ENCODE measurements at places on chromosomes 16 and 17. TPM values are rescaled to one million over a fixed set of nuclear protein-coding genes. Genes with fewer than 3 reads are reported as not detected.

CACNG5 gene
- not detected for total RNA-seq

- no peaks in the 10 kb centered on the region for H3K36me3 ChIP-seq
- no peak overlapping the region for H3K4me3 ChIP-seq
- peaks cover 12% of the 10 kb centered on the region for H3K27me3 ChIP-seq
- H3K4me1 ChIP-seq: no peaks in the 10 kb centered on the region
- no peak for DNase-seq
These were observed 172.3 kb upstream of the IRX6 start for GRCh38 chr16:55151561-55152305.

HBQ1 gene
- total RNA-seq: not detected

- peaks cover 43% of the 10 kb centered on the region for H3K36me3 ChIP-seq
- DNase-seq: no peak
- no peaks in the 10 kb centered on the region for H3K27me3 ChIP-seq
- H3K4me1 ChIP-seq: peaks cover 6% of the 10 kb centered on the region
- no peak overlapping the region for H3K4me3 ChIP-seq
These were observed 43.9 kb downstream of the AATF start for GRCh38 chr17:36992701-36993100.

ST3GAL2 gene
- total RNA-seq: 72.1 TPM

DNA sequence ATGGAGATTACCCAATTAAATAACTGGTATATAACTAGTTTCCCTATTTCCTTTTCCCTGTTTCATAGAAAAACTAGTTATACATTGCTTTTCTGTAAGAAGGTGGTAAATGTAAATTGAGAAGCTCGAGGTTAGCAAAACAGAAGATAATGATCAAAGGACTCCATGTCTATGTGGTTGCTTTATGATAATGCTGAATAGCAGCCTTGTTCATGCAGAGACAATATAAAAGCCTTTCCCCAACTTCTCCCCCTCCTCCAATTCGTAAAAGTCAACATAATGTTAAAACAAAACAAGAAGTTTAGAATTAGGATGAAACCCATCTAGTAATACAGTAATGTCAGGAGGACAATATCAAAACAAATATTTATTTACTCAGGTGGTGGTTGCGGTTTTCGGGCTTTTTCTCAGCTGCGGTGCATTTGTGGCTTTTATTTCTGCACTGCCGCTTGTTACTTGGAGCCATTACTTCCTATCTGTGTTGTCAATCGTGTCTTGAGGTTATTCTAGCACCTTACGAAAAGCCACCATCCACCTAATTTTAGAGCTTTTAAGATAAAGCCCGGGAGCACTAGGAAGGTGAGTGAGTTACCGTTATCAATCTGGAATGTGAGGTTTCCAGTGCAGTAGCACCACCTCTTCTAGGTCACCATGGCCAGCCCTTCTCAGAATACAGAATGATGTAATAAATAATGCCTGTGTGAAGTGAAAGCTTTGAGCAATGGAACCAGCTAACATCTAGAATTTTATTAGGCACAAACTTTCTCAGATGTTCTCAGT is 297.5 kb downstream of the CDH13 start:
- H3K27ac ChIP-seq: no peak overlapping the region
- H3K36me3 ChIP-seq: no peaks in the 10 kb centered on the region

DNA sequence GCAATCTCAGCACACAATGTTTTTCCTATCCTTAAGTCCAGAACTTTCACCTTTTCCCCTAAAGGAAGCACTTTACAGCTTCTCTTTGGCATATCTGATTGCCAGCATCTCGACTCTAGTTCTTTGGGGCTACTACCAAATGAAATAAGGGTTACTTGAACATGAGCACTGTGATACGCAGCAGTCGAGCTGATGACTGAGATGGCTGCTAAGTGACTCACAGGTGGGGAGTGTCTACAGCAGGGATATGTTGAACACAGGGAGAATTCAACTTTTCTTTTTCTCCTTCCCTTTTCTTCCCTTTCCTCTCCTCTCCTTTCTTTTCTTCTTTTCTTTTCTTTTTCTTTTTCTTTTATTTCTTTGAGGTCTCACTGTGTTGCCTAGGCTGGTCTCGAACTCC is 334.8 kb downstream of the MAF start:
- no peak overlapping the region for H3K27ac ChIP-seq
- peaks cover 13% of the 10 kb centered on the region for H3K4me1 ChIP-seq
- H3K4me3 ChIP-seq: no peak overlapping the region
- H3K27me3 ChIP-seq: peaks cover 18% of the 10 kb centered on the region

GRCh38 chr17:64392300-64392699 is 1.6 kb upstream of the PECAM1 start:
- H3K27ac ChIP-seq: no peak overlapping the region
- no peak overlapping the region for H3K4me3 ChIP-seq
- H3K36me3 ChIP-seq: no peaks in the 10 kb centered on the region
- no peaks in the 10 kb centered on the region for H3K27me3 ChIP-seq
- H3K4me1 ChIP-seq: no peaks in the 10 kb centered on the region
- peak; percentile 7 for DNase-seq

DNA sequence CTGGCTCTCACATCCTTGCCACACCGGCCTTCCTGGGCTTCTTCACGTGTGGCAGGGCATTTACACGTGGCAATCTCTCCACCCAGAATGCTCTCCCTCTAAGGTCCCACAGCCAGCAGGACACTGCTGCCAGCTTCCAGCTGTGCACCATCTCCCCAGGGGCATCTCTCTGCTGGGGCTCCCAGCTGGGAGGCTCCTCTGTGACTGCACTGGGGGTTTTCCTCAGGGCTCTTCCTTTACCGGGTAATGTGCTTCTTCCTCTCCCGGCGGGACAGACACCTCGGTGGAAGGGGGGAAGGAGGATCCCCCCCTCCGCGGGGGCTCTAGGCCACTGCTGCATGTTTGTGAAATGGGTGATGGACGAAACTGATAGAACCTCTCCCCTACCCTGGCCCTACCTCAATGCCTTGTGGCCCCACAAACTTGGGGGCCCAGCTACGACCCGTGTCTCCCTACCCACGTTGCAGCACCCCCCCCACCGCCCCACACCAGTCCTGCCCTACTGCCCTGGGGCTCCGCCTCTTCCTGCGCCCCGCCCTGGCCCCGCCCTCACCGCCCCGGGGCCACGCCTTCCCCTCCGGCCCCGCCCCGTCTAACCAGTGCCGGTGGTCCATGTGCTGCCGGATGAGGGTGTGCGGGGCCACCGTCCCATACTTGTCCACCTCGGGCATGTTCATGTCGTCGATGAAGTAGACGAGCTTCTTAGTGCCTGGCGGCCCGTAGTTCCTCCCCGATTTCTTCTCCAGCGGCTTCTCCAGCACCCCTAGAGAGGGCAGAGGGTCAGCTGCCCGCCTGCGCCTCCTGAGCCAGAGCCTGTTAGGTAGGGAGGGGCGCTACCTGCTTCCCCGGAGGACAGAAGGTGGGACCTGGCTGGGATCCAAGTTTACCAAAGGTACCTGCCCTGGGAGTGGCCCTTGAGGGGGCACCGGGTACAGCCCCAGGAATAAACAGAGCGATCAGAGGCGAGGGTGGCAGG is 92.6 kb downstream of the DNAH17 start:
- peaks cover 3% of the 10 kb centered on the region for H3K27me3 ChIP-seq
- H3K36me3 ChIP-seq: peaks cover 2% of the 10 kb centered on the region
- H3K4me1 ChIP-seq: peaks cover 5% of the 10 kb centered on the region
- peak overlapping the region; percentile 14 for H3K27ac ChIP-seq
- H3K4me3 ChIP-seq: peak overlapping the region; percentile 28

GRCh38 chr16:3530371-3530914 is 29.6 kb downstream of the CLUAP1 start:
- no peak overlapping the region for H3K4me3 ChIP-seq
- no peak overlapping the region for H3K27ac ChIP-seq
- H3K4me1 ChIP-seq: peaks cover 9% of the 10 kb centered on the region

DNA sequence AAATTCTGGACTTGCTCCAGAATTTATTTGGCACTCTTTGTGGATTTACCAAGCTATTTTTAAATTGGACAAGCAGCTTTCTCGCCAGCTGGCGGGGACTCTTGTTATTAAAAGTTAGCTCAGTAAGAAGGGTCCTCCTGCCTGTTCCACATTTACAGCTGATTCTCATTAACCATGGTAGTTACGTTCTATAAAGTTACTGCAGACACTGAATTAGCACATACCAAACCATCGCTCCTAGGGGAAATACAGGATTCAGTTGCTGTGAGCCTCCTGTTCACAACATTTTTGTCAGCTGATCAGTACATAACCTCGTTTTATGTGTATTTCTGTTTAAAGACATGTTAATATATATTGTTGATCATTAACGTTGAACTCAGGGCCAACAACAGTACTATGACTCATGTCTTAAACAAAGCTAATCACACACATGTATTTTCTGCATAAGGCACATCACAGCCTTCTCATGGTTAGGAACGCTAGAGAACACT is 4.2 kb downstream of the LDAF1 start:
- H3K27ac ChIP-seq: peak overlapping the region; percentile 22
- DNase-seq: no peak
- H3K36me3 ChIP-seq: peaks cover 25% of the 10 kb centered on the region
- peaks cover 46% of the 10 kb centered on the region for H3K4me1 ChIP-seq
- H3K27me3 ChIP-seq: no peaks in the 10 kb centered on the region

GRCh38 chr16:78176435-78176834 is 77.0 kb downstream of the WWOX start:
- no peak overlapping the region for H3K4me3 ChIP-seq
- peaks cover 4% of the 10 kb centered on the region for H3K36me3 ChIP-seq
- DNase-seq: no peak
- peaks cover 3% of the 10 kb centered on the region for H3K27me3 ChIP-seq

DNA sequence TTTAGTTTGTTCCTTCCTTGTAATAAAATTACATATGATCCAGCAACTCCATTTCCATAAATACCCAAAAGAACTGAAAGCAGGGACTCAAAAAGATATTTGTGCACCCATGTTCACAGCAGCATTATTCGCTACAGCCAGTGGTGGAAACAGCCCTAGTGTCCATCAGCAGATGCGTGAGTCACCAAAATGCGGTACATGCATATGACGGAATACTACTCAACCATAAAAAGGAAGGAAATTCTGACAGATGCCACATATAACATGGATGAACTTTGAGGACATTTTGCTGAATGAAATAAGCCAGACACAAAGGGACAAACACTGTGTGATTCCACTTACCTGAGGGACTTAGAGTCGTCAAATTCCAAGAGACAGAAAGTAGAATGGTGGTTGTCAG is 9.1 kb upstream of the SLC47A2 start:
- H3K4me1 ChIP-seq: peaks cover 25% of the 10 kb centered on the region
- no peaks in the 10 kb centered on the region for H3K27me3 ChIP-seq
- H3K27ac ChIP-seq: no peak overlapping the region
- no peak for DNase-seq
- no peaks in the 10 kb centered on the region for H3K36me3 ChIP-seq
- H3K4me3 ChIP-seq: no peak overlapping the region

PPP4C gene
- total RNA-seq: 84.7 TPM

GRCh38 chr16:11575223-11575589 is 11.5 kb downstream of the LITAF start:
- peaks cover 6% of the 10 kb centered on the region for H3K36me3 ChIP-seq
- DNase-seq: no peak
- no peak overlapping the region for H3K27ac ChIP-seq

SOST gene
- total RNA-seq: not detected

STAT5A gene
- 12.2 TPM for total RNA-seq

- peaks cover 17% of the 10 kb centered on the region for H3K4me1 ChIP-seq
- no peak overlapping the region for H3K27ac ChIP-seq
- DNase-seq: no peak
- no peaks in the 10 kb centered on the region for H3K27me3 ChIP-seq
- peaks cover 4% of the 10 kb centered on the region for H3K36me3 ChIP-seq
- no peak overlapping the region for H3K4me3 ChIP-seq
These were observed 308.4 kb downstream of the ZFHX3 start for GRCh38 chr16:72739577-72739976.

CYBA gene
- 51.7 TPM for total RNA-seq

Measured in chondrocyte (in vitro differentiated cells).